SK-N-SH treated with all-trans-retinoic acid at 6 μM for 48 hours (cell line): ENCODE measurements at places on chromosomes 11 and 22.

DNA sequence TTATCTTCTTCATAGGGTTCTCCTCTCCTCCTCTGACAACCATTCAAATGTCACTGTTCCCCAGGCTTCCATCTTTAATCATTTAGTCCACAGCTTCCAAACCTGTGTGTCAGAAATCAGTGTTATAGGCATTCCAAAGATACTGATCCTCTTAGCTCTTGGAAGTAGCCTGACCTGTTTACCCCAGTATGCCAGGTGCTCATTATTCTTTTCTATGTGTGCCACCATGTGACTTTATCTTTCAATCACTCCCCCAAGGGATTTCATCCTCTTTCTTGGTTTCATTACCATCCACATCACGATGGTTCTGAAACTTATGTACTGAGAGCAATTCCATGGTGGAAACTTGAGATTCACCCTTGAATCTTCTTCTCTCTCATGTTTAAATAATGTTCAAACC, 7.6 kb downstream of the POU2AF2 start:
- no peak for ATAC-seq

- no peak for ATAC-seq
Measured at GRCh38 chr22:47171441-47172221, 409.2 kb downstream of the TBC1D22A start.

DNA sequence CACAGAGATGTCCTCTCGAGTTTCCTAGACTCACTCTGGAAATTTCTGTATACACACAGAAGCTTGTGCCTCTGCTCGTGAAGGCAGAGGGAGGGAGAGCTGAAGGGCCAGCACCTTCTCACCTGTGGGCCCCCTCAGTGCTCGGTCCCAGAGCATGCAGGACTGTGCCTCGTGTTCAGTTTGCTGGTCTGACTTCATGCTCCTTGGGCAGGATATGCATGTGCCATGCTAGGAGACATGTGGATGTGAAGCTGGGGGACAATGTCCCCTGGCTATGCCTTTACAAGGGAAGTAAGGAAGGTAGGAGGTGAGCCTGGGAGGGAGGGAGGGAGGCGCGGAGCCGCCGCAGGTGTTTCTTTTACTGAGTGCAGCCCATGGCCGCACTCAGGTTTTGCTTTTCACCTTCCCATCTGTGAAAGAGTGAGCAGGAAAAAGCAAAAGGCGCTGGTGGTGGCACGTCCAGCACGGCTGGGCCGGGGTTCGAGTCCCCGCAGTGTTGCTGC, 22.6 kb downstream of the NEAT1 start:
- ATAC-seq = no peak

- ATAC-seq = no peak
Measured at GRCh38 chr11:11476971-11477645, 124.1 kb upstream of the CSNK2A3 start.
